ENCODE measurements at places on chromosomes 4 and X. TPM values are rescaled to one million over a fixed set of nuclear protein-coding genes. Genes with fewer than 3 reads are reported as not detected.

Gene CDS1
- 0.25 TPM for total RNA-seq

Gene RNF150
- total RNA-seq = 0.09 TPM

Gene CDKL2
- 1.0 TPM for total RNA-seq

Gene NPY5R
- total RNA-seq = not detected

Gene TBX22
- total RNA-seq = not detected
